ENCODE measurements at places on chromosomes 1 and 21.

- no peak for DNase-seq
Measured at GRCh38 chr1:9231648-9232332, 2.8 kb upstream of the H6PD start.

DNA sequence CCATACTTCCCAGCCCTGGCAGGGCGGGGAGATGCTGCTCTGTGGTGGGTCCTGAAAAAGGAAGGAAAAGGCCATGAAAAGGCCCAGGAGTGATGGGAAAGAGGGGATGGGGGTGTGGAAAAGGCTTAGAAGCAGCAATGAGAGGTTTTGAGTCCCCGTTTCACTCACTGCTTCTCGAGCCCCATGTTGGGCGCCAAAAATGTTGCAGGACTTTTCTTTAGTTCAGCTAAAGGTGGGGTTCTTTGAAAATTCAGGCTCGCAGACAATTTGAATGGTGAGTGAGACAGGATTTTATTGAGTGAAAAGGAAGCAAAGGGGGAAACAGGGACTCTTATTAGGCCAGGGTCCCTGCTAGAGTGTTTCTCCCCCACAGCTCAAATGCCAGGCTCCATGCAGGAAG, 93.1 kb downstream of the MRPS6 start:
- DNase-seq: no peak

- no peak for DNase-seq
Measured at GRCh38 chr21:44444286-44444931, 10.9 kb upstream of the LRRC3 start.

- no peak for DNase-seq
Measured at GRCh38 chr1:223039990-223040389, 103.1 kb downstream of the TLR5 start.
